ENCODE measurements at places on chromosomes 6 and 20.
A peak's percentile ranks its signal among the peaks of the same experiment; 100 is the strongest.

DNA sequence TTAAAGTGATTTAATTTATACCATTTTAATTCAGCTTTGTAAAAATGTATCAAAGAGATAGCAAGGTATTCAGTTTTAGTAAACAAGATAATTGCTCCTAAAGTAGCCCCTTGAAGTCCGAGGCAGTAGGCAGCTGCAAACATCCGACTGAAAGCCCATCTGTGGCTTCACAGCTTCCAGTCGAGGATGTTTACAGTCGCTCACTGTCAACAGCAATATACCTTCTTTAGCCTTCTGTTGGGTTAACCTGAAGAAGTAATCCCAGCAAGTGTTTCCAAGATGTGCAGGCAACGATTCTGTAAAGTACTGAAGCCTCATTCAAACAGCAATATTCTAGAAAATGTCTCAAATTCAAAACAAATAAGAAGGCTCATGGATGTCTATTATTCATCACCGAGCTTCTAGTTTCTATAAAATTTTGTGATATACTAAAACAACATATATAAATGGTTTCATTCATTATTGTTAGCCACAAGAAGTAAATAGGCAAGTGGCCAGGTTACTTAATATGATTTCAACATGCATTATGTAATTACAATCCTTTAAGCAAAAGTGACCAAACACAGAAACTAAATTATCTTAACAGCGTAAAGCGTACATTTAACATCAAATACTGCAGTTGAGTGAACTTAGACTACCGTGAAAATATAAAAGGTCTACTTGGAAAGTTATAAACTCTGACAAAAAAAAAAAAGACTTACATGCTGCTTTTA is 115.0 kb downstream of the OGFRL1 start:
- no peak for DNase-seq

- DNase-seq = no peak
Observed at GRCh38 chr6:159450815-159451465, 242.1 kb downstream of the SOD2 start.

- DNase-seq = no peak
Observed at GRCh38 chr20:38829296-38829875, 23.9 kb downstream of the PPP1R16B start.

DNA sequence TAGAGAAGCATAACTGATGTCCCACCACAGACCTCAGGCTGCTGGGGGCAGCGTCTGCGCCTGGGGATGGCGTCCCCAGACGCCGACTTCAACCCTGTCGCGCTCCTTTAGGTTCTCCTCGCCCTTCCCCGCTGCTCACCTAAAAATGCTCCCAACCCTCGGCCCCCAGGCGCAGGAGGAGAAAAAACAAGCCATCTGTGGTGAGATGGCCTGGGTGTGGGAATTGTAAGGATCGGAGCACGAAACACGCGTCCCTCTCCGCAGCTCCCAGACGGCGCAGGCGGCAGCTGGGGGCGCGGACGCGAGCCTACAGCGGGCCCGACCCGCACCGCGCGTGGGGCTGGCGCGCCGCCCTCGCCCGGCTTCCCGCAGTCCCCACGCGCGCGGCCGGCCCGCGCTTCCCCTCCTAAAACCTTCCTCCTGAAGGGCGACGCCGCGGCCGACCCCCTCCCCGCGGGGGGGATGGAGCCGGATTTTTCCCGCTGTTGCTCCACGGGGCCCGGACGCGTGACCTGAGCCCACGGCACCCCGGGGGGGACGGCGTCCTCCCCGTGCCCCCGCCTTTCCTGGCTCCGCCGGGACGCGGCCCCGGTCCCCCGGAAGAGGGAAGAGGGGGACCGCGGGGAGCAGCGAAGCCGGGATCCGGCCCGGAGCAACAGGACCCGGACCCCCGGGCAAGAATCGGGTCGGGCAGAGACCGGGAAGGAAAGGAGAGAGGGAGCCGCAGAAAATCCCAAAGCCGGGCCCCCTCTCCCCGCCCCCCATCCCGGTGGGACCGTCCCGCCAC is 611 bp downstream of the EPB41L2 start:
- peak; percentile 5 for DNase-seq

DNA sequence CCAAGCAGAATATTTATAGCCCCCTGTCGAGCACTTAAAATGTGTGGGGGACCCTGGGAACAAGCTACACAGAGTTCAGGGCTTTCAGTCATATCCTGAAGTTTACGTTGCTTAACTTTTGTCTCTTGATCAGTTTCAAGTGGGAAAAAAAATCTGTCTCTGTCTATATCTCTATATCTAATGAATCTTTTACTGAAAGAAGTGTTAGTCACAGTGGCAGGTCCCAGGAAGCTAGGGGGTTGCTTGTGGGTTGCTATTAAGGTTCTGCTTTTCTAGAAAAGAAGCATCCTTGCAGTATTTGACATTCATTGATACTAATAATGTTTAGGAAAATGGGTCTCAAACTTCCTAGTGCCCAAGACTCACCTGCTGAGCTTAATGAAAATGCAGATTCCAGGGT is 76.7 kb upstream of the CLDN20 start:
- no peak for DNase-seq

DNA sequence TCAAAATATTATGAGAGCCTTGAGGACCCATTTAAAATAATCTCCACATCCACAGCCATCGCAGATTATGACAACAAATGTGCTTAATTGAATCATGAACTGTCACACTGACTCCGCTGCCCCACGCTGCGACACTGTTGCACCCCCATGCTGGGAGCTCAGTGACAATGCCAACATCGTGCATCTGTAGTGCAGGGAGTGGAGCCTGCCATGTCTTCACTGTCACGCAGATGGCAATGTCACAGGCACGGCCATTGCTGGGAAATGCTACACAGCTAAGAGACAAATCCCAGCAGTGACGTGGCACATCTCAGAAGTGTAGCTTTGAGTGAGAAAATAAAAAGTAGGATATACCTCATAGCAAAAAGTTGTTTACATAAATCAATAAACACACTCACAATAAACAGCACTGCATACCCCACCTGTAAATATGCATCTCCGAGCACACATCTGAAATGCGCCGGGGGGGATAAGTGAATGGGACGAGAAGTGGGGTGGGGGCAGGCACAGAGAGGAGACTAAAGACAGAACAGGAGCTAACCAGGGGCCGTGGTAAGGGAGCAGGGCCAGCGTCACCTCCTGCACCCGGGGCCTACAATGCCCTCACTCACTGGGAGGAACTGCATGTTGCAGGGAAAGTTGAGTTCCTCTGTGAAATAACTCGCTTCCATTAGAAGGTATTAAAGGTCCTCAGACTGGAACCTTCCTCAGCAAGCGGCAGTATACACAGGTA is 349.9 kb downstream of the THBS2 start:
- no peak for DNase-seq

DNA sequence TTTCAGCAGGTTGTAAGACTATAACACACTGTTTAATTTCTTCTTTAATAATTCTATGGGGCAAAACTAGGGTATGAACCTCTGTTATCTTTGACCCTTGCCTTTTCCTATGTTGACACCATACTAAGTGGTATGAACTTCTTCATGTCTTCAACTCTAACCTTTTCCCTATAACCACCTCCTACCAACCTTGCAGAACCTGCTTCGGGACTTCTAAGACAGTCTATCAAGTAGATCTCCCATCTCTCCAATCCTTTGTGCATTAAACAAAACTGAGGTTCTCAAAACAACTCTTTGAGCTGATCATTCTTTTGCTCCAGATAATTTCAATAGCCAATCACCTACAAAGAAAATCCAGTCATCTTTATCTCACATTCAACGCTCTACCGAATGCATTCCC is 23.4 kb downstream of the SNAP91 start:
- DNase-seq = no peak

GRCh38 chr6:144346719-144347447 is 61.7 kb downstream of the UTRN start:
- peak; percentile 78 for DNase-seq

GRCh38 chr20:36861625-36861874 is 14.4 kb upstream of the TLDC2 start:
- DNase-seq = no peak

GRCh38 chr20:16189371-16189770 is 383.9 kb downstream of the KIF16B start:
- DNase-seq = no peak

DNA sequence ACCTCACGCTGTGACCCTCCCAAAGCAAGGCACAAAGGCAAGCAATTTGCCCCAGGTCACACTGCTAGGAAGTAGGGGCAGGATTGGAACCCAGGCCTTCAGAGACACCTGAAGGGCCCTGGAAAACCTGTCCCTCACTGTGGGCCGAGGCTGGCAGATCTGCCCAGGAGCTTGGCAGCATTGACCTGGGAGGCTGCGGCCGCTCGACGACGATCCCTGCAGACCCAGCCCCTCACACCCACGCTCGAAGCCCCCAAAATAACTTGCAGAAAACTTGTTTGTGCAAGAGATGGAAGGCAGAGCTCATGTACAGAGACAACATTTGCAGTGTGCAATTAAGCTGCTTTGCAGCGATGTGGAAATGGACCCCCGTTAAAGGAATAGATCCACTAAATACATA is 251.4 kb downstream of the TAF4 start:
- DNase-seq = no peak

GRCh38 chr6:22155551-22155950 is 141.3 kb downstream of the PRL start:
- DNase-seq = no peak

- DNase-seq = no peak
Observed at GRCh38 chr6:158752613-158753012, 66.6 kb downstream of the EZR start.

DNA sequence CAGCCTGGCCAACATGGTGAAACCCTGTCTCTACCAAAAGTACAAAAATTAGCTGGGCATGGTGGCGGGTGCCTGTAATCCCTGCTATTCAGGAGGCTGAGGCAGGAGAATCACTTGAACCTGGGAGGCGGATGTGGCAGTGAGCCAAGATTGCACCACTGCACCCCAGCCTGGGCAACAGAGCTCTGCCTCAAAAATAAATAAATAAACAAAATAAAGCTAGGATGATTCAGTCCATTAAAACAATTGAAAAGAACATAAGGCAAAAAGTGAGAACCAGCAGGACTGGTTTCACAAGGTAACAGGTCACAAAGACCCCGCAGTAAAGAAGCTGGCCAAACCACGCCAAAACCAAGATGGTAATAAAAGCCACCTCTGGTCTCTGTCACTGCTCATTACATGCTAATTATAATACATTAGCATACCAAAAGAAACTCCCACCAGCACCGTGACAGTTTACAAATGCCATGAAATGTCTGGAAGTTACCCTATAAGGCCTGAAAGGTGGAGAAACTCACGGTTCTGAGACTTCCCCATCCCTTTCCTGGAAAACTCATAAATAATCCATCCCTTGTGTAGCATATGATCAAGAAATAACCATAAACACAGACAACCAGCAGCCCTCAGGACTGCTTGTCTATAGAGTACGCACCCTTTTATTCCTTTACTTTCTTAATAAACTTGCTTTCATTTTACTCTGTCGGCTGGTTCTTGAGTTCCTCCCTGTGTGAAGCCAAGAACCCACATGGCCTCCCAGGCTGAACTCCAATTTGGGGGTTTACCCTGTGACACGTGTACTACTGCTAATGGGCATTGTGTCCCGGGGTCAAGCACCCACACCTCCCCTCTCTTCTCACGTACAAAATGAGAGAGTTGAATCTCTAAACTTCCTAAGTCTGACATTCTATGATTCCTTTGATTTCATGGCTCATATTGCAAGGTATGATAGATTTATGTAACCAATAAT is 10.2 kb downstream of the LAMA4 start:
- DNase-seq = no peak

DNA sequence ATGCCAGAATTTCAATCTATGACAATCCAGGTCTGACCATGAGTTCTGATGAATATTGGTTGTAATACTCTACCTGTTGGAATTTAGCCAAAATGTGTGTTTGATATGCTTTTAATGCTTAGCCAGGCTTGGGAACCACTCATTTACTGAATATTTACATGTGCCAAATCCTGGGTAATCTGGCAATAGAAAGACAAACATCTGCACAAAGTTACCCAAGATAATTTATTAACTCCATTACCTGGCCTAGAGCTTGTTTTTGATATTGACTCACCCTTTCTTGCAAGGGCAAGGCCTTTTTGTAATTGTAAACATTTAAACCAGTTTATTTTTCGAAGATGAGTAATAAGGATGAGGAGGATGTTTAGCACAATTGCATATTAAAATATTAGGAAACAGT is 13.5 kb upstream of the CD2AP start:
- no peak for DNase-seq

GRCh38 chr6:110617057-110617456 is 140.6 kb upstream of the SLC22A16 start:
- peak; percentile 29 for DNase-seq

DNA sequence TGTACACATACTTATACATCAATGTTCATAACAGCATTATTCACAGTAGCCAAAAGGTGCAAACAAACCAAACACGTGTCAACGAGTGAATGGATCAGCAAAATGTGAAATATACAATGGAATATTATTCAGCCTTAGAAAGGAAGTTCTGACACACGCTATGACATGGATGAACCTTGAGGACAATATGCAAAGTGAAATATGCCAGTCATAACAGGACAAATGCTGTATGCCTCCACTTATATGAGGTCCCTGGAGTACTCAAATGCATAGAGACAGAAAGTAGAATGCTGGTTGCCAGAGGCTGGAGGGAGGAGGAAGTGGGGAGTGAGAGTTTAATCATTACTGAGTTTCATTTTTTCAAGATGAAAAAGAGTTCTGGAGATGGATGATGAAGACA is 37.8 kb upstream of the IGF2R start:
- DNase-seq = no peak

Data from CD14-positive monocyte (primary cell).